Neural progenitor cell (in vitro differentiated cells): ENCODE measurements at places on chromosomes 13 and 19. TPM values are rescaled to one million over a fixed set of nuclear protein-coding genes. Genes with fewer than 3 reads are reported as not detected.

- H3K36me3 ChIP-seq, result no peaks in the 10 kb centered on the region
- no peaks in the 10 kb centered on the region for H3K4me1 ChIP-seq
- H3K4me3 ChIP-seq, result no peak overlapping the region
- no peak for DNase-seq
- H3K27ac ChIP-seq, result no peak overlapping the region
Measured at GRCh38 chr19:19653597-19654147, 9.8 kb downstream of the ATP13A1 start.

DNA sequence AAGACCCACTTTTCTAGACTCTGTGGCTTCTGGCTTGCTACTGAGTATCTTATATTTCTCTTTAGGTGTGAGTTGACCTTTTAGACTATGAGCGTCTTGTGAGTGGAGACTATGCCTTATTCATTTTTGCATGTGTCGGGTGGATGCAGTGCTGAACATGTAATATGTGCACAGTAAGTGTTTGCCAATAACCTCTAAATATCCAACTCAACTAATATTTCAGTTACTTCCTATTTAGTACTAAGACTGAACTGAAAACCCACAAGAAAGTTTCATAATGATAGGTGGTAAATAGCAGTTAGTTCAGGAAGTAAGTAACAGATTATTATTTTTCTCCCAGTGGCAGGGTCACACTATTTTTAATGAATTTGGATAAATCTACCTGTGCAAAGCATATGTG, 269.3 kb downstream of the KCNRG start:
- no peak overlapping the region for H3K27ac ChIP-seq
- H3K4me1 ChIP-seq, result peaks cover 41% of the 10 kb centered on the region
- H3K27me3 ChIP-seq, result no peaks in the 10 kb centered on the region

DNA sequence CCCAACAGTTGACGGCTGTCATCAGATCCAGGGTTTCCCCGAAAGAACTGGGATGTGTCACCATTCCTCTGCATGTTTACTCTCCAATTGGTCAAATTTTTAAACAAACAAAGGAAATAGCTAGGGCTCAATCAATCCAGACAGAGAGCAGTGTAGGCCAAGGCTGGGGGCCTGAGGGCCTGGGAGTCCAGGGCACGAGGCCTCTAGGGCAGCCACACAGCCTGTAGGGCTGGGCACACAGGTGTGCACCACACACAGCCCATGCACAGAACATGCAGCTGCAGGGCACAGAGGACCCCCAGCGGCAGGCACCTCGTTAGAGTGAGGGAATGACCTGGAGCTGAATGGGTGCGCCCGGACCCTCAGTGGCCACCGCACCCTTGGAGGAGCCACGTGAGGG, 9.5 kb downstream of the MIER2 start:
- H3K27me3 ChIP-seq, result no peaks in the 10 kb centered on the region
- H3K27ac ChIP-seq, result no peak overlapping the region
- no peak overlapping the region for H3K4me3 ChIP-seq

GRCh38 chr13:45101327-45102018, 18.8 kb upstream of the GTF2F2 start:
- peak overlapping the region; percentile 22 for H3K4me3 ChIP-seq
- H3K27ac ChIP-seq, result peak overlapping the region; percentile 91
- no peaks in the 10 kb centered on the region for H3K36me3 ChIP-seq
- H3K4me1 ChIP-seq, result peaks cover 28% of the 10 kb centered on the region
- H3K27me3 ChIP-seq, result no peaks in the 10 kb centered on the region

DNA sequence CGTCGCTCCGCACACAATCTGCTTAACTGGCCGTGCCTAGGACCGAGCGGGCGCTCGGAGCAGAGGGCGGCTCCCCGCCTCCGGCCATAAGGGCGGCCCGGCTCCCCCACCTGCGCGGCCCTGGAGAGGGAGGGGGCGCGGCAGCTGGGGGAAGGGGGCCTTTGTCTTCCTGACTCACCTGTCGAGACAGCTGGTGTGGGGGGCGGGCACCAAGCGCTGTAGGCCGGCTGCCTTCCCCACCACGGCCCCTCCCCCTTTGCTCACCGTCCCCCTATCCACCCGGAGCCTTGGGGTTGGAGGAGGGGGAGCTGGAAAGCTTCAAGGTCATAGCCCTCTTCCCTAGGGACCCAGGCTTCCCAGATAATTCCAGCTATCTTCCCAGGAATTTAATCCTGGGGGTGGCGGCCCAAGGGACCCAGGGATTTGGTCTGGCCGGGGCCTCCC, 1.2 kb downstream of the VASP start:
- peak overlapping the region; percentile 99 for H3K4me3 ChIP-seq
- no peaks in the 10 kb centered on the region for H3K36me3 ChIP-seq
- peak; percentile 53 for DNase-seq
- no peaks in the 10 kb centered on the region for H3K4me1 ChIP-seq
- H3K27ac ChIP-seq, result peak overlapping the region; percentile 6
- no peaks in the 10 kb centered on the region for H3K27me3 ChIP-seq

Gene DIAPH3
- total RNA-seq, result 30.1 and 51.5 TPM in 2 replicates

Gene CEACAM19
- 0.09 and 0.59 TPM in 2 replicates for total RNA-seq
